Stomach (tissue), 19 donors: ENCODE measurements at places on chromosomes 11 and 22. TPM values are rescaled to one million over a fixed set of nuclear protein-coding genes. Genes with fewer than 3 reads are reported as not detected.
A peak's percentile ranks its signal among the peaks of the same experiment; 100 is the strongest.

RELA gene
- 56.2 TPM for total RNA-seq

GRCh38 chr11:33500861-33501479 is 199.7 kb downstream of the C11orf91 start:
- peak; percentile 60 for DNase-seq

A4GALT gene
- total RNA-seq, result 59.4 TPM

PTPRCAP gene
- 3.5 TPM for total RNA-seq

DNA sequence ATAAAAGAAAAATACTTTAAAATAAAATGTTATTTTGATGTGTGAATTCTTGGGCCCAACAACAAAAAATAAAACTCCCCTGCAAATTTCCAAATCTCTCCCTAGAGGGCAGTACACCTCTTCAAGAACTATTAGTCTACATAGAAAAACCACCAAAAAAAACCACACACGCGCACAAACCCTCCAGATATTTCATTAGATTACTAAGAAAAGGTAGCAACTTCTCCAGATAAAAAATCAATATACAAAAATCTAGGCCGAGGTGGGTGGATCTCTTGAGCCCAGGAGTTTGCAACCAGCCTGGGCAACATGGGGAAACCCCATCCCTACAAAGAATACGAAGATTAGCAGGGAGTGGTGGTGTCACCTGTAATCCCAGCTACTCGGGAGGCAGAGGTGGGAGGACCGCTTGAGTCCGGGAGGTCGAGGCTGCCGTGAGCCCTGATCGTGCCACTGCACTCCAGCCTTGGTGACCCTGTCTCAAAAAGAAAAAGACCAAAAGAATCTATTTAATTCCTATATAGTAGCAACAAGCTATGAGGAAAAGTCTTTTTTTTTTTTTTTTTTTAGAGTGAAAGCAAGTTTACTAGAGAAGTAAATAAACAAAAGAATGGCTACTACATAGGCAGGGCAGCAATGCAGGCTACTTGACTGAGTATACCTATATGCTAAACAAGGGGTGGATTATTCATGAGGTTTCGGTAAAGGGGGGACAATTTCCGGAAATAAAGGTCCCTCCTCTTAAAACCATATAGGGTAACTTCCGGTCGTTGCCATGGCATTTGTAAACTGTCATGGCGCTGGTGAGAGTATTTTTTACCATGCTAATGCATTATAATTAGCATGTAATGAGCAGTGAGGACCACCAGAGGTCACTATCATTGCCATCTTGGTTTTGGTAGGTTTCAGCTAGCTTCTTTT is 13.1 kb downstream of the B3GNT6 start:
- DNase-seq, result peak; percentile 96

GRCh38 chr11:43222215-43222614 is 89.6 kb upstream of the API5 start:
- DNase-seq, result no peak

DNA sequence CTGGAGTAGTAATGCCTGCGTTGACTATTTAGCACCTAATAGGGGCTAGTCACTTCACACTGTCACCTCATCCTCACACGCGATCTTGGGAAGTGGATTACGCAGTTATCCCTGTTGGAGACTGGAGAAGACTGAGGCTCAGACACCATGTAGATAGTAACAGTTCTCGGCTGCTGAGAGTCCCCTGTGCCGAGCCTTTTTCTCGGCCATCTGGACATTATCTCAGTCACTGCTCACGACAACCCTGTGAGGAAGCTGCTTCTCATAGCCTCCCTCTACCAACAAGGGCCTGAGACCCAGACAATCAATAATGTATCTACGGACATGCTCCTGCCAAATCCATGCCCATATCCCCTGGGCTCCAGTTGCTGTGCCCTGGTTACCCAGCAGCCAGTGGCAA is 25.9 kb downstream of the SCUBE1 start:
- DNase-seq, result no peak

DNA sequence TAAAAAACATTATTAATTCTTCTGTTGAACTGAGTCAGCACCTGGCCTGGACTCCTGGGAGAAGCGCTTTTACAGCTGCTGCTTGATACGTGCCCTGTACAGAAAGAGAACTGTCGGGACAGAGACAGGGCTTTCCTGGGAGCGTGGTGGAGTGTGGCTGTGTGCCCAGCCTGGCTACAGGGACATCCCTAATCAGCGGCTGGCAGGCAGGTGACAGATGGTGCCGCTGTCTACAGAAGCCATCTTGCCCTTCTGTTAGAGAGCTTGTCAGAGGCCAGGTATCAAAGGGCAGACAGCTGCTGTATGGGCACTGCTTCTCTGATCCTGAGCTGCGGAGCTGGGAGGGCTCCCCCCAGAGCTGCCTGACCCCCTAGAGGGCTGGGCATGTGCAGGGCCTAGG is 361.8 kb downstream of the TENM4 start:
- DNase-seq, result peak; percentile 62
